ENCODE measurements at places on chromosomes 12 and 14. TPM values are rescaled to one million over a fixed set of nuclear protein-coding genes. Genes with fewer than 3 reads are reported as not detected.
A peak's percentile ranks its signal among the peaks of the same experiment; 100 is the strongest.

DNA sequence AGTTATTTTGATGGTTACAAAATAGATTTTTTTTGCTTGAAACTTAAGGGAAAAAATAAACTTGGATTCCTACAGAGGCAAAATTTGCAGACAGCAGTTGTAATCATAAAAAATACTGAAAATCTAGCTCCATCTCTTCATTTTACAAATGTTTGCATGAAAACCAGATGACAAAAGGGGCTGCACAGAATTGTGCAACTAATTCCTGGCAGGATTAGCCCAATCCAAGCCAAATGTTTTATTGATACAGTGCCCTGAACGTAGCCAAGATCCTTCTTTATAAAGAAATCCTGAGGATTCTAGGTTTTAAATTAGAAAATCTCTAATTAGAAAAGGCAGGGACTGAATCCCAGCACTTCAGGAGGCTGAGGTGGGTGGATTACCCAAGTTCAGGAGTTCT, 356.4 kb upstream of the SEL1L start:
- H3K36me3 ChIP-seq: no peaks in the 10 kb centered on the region
- no peaks in the 10 kb centered on the region for H3K4me1 ChIP-seq
- H3K27me3 ChIP-seq: no peaks in the 10 kb centered on the region
- H3K27ac ChIP-seq: no peak overlapping the region
- H3K4me3 ChIP-seq: no peak overlapping the region

GRCh38 chr12:53051058-53051880, 1.4 kb downstream of the TNS2 start:
- peak; percentile 82 for DNase-seq
- peak overlapping the region; percentile 89 for H3K27ac ChIP-seq
- 0 out of 3 replicates have a peak, but pooled peaks cover 7% of the 10 kb centered on the region for H3K36me3 ChIP-seq
- H3K27me3 ChIP-seq: no peaks in the 10 kb centered on the region
- H3K4me1 ChIP-seq: peaks cover 59% of the 10 kb centered on the region

DNA sequence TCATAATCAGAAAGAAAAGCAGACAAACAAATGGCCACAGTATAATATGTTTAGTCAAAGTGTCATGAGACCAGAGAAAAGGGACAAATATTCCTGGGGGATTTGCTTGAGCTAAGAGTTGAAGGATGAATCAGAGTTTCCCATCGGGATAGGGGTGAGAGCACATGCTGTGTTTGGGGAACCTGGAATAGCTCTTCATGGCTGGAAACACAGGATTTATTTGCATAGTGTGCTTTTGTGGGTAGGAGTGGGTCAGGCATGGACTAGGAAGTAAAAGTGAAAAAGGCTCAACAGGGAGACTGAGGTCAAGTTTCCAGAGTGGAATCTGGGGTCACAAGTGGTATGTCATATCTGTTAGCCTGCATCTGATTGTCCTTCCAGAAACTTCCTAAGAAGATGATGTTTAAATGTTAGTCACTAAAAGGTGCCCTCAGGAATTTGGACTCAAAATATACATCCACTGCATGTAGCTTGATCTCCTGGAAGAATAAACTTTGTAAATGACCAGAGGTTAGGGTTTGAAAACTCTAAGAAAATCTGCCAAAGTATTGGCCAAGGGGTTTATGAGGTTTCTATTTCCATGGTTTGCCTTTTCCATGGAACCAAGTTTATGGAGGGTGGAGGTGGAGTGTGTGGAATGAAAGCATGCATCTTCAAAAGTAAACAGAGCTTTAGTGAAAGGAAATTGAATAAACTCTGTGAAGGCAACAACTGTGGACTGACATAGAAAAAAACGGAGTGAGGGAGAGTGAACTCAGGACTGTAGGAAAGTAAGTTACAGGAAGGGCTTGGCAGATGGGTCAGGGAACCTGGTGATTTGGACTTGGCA, 344.6 kb downstream of the C12orf75 start:
- no peak for DNase-seq
- H3K27ac ChIP-seq: no peak overlapping the region
- H3K4me3 ChIP-seq: no peak overlapping the region
- no peaks in the 10 kb centered on the region for H3K36me3 ChIP-seq

- no peak for DNase-seq
- H3K4me3 ChIP-seq: no peak overlapping the region
- H3K27me3 ChIP-seq: no peaks in the 10 kb centered on the region
- H3K4me1 ChIP-seq: peaks cover 6% of the 10 kb centered on the region
- H3K27ac ChIP-seq: no peak overlapping the region
- no peaks in the 10 kb centered on the region for H3K36me3 ChIP-seq
These were observed 16.3 kb downstream of the AKAP6 start for GRCh38 chr14:32345311-32345791.

Gene TSPAN9
- 11.6 TPM for total RNA-seq

Measured in HepG2 (cell line).